ENCODE measurements at places on chromosomes 13 and 19.

DNA sequence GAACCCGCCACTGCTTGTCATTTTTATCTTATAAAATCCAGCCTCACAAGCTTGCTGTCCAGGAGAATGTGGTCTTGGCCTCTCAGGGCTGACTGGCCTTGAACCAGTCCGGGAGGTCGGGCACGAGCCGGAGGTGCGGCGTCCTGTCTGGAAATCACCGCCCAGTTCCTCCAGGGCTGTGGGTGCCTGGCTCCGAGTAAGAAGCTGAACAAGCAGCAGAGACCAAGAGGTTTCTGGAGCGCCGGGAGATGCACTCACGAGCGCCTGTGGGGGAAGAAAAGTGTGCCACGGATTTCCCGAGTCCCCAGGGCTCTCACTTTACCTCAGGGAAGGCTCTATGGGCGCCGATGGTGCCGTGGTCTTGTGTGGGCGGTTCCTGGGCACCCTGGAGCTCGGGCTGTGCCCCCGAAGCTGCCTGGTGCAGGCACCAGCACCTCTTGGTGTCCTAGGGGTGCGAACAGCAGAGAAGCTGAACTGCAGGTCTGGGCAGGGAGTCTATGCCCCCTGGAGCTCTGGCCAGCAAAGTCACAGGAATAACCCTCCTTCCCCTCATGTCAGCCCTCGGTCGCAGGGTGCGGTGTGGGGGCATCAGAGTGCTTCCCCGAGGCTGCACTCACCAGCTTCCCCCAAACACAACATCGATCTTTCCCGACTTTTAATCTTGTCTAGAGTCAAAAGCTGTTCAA lies 50.0 kb downstream of the GAS6 start:
- no peak for DNase-seq

- no peak for DNase-seq
These were observed 10.2 kb downstream of the OXGR1 start for GRCh38 chr13:96984051-96984508.

DNA sequence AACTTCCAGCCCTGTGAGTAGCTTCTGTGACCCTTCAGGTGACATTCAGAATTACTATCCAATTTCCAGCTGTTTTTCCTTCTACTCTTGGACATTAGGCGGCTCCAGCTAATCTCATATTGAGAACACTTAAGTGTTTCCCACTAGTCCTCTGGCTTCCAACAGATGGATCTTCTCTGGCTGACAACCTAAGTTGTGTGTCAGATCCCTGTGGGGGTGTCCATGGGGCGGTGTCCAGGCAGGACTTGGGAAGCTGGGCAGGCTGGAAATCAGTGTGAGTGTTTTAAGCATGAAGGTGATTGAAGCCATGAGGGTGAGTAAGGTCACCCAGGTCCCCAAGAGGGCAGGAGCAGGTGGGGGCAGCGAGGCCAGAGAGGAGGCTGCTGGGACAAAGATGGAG lies 10.1 kb downstream of the CNOT3 start:
- DNase-seq = no peak

DNA sequence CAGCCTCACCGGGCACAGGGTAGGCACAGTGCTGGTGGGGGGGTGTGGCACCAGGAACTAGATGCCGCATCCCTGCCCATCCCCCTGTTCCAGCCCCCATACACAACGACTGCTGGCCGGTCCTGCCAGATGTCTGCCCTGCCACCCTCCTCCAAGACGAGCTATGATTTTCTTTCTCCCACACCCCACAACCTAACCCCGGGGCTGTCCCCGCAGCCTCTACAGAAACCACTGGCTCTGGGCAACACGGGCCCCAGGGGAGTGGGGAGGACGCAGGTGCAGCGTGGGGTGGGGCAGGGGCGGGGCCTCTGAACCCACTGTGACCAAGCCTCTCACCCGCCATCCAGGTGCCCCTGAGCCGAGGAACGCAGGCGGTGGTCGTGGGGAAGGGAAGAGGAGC lies 15.5 kb downstream of the PGLS start:
- peak; percentile 45 for DNase-seq

DNA sequence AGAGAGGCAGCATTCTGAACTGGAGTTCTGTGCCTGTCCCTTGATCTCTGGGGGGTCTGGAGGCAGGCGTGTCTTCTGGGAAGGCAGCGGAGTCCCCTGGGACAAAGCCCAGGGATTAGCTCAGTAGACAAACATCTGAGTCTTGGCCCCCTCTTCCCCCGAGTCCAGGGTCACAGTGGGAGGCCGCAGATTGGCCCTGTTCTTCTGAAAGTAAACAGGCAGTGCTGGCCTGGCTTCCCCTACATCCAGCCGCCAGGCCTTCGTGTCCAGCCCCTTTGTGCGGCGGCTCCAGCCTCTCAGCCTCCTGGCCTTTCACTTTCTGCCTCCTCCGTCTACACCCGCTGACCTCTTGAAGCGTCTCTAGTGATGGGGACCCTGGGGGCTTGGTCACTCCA lies 989 bp downstream of the NFILZ start:
- DNase-seq = no peak

DNA sequence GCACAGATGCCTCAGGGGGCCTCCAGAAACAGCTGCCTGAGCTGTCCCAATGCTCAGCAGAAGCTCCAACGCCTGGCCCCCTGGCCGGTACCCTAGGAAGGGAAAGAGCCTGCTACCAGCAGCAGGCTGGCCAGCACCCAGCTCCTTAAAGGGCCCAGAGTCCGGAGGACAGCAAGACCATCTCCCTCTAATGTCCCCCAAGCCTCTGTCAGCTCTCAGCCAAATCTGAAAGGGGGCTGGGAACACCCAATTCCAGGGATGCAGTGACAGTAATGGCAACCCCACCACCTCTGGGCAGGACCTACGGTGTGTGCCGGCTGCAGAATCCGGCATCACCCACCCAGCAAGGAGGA lies 4.2 kb downstream of the PPP6R1 start:
- no peak for DNase-seq

DNA sequence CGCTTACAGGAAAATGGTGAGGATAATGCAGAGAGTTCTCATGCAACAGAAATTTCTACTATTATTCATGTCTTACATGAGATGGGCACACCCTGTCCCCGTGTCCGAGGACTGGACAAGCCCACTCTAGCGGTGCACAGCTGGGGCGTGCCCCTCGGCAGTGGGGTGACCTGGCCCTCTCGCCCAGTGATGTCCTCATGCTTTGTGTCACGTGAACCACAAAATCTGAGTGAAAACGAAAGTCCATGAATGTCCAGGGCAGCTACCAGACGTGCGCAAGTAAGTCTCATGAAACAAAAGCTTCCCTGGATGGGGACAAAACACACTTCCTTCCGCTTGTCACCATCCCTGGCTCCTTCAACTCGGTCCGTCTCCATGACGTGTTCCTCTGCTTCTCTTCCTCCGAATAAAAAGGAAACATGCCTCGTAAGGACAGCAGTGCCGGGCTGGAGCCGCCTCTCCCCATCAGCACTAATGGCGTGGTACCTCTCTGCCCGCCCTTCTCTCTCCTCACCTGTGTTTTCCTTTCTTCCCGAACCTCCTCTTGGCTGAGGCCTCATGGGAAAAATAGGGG lies 45.6 kb downstream of the ANKRD10 start:
- no peak for DNase-seq

- DNase-seq = no peak
These were observed 234.3 kb upstream of the STARD13 start for GRCh38 chr13:33519561-33520467.

GRCh38 chr13:108034909-108035410 lies 180.4 kb downstream of the LIG4 start:
- no peak for DNase-seq

All from stimulated activated CD8-positive, alpha-beta memory T cell treated with anti-CD3 and anti-CD28 coated beads, Interleukin-4, amount 100 ng/mL, for 48 hours (primary cell).